ENCODE measurements at places on chromosomes 3 and 15.

- DNase-seq = no peak
Measured at GRCh38 chr3:42114130-42114725, 23.1 kb downstream of the TRAK1 start.

DNA sequence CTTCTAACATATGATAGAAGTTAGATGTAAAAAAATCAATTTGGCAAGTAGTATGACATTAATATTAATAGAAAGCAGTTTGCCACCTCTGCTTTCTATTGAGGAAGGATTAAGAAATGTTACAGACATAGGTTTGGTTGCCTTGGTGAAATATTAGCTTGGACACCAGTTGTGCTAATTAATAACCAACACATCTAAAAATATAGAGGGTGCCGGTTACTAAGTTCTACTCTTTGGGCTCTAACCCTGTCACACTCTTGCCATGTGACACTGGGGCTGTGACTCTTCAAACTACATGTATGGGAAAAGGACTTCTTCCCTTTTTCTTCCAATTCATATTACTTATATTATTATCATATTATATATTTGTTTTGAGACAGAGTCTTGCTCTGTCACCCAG is 64.4 kb downstream of the TRIM71 start:
- no peak for DNase-seq

- peak; percentile 31 for DNase-seq
Measured at GRCh38 chr15:38490242-38490922, 36.5 kb downstream of the FAM98B start.

GRCh38 chr15:63156086-63156710 is 1.1 kb downstream of the RPS27L start:
- peak; percentile 19 for DNase-seq

- peak; percentile 62 for DNase-seq
Measured at GRCh38 chr15:63402498-63403253, 21.0 kb upstream of the CA12 start.

- DNase-seq = no peak
Measured at GRCh38 chr3:12643010-12643380, 20.9 kb downstream of the RAF1 start.

DNA sequence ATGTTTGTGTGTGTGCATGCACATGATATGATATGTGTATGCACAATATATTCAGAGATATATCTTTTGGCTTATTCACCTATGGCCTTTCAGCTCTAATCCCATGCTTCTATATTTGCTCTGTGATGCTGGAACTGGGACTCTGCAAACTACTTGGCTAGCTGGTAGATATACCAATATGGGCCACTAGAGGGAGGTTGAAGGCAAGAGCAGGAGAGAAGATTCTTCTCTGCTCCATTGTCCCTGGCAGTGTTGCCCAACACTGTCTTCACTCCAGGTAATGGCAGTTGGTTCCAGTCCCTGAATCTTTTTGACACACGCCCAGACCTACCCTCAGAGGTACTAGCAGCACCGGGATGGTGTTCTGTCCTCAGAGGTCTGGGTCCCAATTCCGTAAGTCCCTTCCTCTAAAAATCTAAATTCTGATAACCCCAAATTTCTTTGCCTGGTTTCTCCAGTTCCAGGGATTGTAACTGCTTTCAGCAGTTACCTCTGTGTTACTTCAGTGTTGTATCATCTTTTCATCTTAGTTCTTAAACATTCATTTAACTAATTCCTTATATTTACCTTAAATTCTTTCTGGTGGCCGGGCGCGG is 44.7 kb downstream of the GTPBP8 start:
- DNase-seq = peak; percentile 83

- DNase-seq = no peak
Measured at GRCh38 chr15:26712335-26712734, 60.5 kb downstream of the GABRB3 start.

GRCh38 chr3:16290827-16291196 is 25.8 kb downstream of the OXNAD1 start:
- DNase-seq = peak; percentile 37

DNA sequence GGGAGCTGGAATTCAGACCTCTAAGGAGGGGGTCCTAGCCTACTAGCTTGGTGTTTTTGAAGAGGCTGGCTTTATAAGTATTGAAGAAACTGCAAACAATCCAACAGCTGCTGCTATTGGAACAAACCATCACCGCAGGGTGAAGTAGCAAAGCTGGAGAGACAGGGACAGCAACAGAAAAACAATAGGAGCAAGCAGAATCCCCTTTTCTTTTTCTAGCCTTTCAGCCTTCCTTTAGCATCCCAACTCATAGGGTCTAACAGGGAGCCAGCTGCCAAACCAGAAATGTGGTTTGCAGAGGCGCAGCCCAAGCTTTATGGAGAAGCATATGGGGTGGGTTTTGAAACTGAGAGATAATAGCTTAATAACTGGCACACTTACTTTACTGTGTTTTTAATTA is 106.2 kb upstream of the CHMP2B start:
- DNase-seq = no peak

DNA sequence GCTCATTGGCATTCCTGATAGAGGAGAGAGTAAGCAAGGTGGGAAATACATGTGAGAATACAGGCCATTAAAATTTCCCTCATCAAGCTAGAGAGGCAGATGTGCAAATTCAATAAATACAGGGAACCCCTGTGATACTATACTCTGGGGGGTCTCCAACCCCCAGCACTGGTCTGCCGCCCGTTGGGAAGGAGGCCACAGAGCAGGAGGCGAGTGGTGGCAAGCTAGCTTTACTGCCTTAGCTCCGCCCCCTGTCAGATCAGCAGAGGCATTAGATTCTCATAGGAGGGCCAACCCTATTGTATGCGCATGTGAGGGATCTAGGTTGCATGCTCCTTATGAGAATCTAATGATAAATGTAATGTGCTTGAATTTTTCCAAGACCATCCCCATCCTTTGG is 97.1 kb upstream of the PLSCR5 start:
- no peak for DNase-seq

Data from GM03348 (cell line).